NCI-H774 (cell line): ENCODE measurements at places on chromosomes 6 and 20.

DNA sequence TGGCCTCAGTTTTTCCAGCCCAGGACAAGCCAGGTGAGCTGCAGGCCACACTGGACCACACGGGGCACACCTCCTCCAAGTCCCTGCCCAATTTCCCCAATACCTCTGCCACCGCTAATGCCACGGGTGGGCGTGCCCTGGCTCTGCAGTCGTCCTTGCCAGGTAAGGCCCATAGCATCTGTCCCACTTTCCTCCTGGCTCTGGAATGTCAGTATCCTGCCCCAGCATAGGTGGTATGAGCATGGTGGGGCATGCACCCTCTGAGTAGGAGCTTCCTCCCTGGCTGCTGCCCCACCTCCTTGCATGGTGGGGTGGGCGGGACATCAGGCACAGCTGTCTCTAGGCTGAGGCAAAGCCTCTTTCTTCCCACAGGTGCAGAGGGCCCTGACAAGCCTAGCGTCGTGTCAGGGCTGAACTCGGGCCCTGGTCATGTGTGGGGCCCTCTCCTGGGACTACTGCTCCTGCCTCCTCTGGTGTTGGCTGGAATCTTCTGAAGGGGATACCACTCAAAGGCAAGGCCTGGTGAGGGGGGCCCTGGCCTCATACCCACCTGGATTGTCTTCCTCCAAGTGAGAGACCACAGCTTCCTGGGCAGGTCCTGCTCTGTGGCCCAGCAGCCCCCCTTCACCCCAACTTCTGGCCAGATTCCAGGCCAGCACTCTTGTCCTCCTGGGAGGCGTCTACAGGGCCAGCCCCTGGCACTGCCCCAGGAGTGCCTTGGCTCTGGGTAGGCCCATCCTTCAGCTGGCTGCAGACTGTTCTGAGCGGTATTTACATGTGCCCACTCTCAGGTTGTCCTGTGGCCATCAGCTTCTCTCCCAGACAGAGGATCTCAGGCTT lies 9.1 kb downstream of the PI16 start:
- DNase-seq, result no peak

DNA sequence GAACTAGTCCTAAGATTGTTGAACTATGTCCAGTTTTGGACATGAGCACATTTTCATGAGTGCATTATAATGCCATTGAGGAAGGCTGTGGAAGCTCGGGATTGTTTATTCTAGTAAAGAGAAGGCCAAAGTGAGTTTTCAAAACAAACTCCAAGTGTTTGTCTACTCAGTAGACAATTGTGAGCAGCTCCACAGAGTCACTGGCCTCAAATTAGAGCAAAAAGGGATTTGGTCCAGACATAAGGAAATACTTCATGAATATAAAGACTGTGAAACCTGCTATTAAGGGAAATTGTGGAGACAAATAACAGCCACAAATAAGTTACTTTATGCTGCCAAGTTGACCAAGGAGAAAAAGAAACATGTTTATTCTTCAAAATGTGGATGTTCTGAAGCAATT lies 42.6 kb upstream of the PREP start:
- DNase-seq, result no peak

DNA sequence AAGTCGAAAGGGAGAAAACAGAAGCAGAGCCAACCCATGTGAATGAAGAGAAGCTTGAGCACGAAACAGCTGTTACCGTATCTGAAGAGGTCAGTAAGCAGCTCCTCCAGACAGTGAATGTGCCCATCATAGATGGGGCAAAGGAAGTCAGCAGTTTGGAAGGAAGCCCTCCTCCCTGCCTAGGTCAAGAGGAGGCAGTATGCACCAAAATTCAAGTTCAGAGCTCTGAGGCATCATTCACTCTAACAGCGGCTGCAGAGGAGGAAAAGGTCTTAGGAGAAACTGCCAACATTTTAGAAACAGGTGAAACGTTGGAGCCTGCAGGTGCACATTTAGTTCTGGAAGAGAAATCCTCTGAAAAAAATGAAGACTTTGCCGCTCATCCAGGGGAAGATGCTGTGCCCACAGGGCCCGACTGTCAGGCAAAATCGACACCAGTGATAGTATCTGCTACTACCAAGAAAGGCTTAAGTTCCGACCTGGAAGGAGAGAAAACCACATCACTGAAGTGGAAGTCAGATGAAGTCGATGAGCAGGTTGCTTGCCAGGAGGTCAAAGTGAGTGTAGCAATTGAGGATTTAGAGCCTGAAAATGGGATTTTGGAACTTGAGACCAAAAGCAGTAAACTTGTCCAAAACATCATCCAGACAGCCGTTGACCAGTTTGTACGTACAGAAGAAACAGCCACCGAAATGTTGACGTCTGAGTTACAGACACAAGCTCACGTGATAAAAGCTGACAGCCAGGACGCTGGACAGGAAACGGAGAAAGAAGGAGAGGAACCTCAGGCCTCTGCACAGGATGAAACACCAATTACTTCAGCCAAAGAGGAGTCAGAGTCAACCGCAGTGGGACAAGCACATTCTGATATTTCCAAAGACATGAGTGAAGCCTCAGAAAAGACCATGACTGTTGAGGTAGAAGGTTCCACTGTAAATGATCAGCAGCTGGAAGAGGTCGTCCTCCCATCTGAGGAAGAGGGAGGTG lies 38.7 kb downstream of the ZBTB2 start:
- no peak for DNase-seq

DNA sequence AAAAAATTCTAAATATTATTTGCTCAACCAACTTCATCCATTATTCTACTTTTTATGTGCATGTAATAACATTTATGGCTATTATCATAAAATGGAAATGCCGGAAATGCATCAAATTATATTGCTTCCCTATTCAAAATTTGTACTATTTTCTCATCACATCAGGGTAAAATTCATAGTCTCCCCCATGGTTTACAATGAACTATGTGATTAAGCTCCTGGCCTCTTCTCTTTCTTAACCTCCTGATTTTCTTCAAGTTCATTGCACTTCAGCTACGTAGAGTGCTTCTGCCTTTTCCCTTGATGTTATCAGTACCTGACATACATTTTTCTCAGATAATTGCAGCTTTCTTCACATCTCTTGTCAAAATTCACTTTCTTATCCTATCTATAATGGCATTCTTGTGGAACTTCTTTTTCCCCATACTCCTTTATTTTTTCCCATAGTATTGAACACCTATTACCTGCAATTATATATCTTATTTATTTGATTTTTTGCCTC lies 699.1 kb upstream of the ADGRB3 start:
- no peak for DNase-seq

GRCh38 chr6:26570027-26570809 lies 26.5 kb upstream of the ABT1 start:
- DNase-seq, result no peak

GRCh38 chr6:143726015-143726647 lies 48.4 kb downstream of the PHACTR2 start:
- DNase-seq, result no peak

DNA sequence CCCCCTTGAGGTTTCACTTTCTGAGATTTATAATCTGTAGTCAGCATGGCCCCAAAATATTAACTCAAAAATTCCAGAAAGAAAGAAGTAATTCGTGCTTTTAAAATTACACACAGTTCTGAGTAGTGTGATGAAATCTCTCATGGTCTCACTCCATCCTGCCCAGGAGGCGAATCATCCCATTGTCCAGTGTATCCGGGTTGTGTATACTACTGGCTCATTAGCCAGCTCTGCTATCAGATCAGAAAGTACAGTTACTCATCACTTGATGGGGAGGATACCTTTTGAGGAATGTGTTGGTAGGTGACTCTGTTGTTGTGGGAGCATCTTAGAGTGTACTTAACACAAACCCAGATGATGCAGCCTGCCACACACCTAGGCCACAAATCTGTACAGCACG lies 65.2 kb downstream of the CDC5L start:
- no peak for DNase-seq

DNA sequence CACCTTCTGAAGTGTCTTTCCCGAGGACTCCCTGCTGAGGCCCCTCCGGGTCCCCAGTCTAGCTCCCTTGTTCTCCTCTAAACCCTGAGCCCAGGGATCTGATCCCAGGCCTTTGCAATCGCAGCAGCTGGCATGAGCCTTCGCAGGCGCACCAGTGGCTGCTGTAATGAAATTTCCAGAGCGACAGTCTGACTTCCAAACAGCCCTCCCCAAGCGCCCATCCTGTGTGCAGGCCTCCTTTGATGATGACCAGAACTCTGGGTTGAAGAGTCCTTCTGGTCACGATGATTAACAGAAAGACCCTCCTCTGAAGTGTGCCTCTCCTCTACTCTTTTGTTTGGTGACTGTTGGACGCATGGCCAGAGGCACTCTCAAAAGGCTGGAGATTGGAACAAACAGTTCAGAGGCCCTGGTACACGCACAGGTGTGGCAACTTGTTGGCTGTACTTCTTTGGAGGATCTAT lies 89.1 kb upstream of the MPC1 start:
- no peak for DNase-seq

DNA sequence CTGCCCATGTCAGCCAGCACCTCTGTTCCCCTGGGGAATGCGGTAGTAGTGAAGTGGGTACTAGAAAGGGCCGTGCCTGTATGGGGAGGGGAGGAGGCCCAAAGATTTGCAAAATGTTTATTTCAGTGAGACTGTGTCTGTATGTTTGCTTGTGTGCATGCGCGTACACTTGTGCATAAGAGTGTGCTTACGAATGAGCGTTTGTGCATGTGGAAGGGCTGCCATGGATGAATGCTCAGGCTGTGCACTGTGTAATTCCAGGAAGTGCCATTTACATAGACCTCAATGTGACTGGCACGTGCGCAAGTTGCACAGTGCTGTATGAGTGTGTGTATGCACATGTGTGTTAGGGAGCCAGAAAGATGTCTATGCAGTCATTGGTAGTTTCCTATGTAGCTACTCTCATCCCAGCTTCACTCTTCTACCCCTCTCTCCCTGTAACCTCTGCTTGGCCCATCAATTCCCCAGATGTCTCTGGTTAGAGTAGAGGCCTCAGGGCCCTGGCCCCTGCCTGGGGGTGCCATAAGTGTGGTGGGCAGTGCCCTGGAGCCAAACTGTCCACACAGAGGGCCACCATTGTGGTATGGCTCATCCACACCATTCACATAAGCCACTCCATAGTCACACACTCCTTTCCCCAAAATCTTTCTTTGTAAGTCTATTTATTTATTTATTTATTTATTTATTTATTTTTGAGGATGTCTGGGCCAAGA lies 26.8 kb upstream of the SLC22A7 start:
- DNase-seq, result no peak

- no peak for DNase-seq
Observed at GRCh38 chr6:13517116-13517515, 29.7 kb upstream of the GFOD1 start.

DNA sequence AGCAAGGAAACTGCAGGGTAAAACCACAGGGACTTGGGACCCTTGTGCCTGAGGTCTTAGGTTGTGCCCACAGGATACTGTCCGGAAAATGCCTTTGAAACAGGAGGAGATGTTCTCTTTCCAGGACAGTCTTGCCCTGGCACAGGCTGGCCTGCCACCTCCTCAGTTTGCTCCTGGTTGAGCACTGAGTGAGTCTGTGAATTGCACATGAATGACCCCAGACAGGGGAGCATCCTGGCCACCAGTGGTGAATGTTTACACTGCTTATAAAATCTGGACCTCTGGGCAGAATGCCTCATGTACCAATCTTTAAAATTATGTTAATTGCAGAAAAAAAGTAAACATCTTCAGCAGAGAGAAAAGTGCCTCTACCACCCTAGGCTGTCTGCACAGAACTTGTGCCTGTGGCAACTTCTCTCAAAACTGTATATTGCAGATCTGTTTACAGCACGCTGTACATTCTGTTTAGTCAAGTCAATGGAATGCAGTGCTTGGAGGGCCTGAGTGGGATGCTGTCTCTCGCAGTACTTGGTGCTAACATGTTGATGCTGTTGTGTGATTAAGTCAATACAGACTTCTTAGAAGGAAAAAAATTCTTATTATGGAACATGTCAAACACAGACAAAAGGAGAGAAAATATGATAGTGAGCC lies 242.1 kb downstream of the SOD2 start:
- DNase-seq, result no peak

GRCh38 chr20:58926802-58927489 lies 54.1 kb upstream of the NELFCD start:
- DNase-seq, result no peak

GRCh38 chr6:55968926-55969325 lies 93.5 kb upstream of the BMP5 start:
- no peak for DNase-seq

GRCh38 chr6:125722886-125723285 lies 26.5 kb upstream of the HEY2 start:
- no peak for DNase-seq

DNA sequence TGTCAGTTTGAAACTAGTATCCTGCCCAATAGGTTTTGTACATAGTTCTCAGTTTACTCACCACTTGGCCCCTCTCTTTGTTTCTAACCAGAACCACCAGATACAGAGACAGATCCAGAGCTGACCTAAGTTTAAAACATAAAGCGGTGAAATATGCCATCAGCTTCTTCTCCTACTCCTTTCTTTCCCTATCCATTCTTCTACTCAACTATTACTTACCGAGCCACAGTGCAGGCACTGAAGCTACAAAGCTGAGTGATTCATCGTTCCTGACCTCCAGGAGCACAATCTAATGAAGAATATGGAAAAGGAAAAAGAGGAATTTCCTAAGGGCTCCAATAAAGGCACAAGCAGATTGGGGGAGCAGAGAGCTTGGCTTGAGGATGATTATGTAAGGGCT lies 286.0 kb downstream of the FOXC1 start:
- DNase-seq, result no peak

DNA sequence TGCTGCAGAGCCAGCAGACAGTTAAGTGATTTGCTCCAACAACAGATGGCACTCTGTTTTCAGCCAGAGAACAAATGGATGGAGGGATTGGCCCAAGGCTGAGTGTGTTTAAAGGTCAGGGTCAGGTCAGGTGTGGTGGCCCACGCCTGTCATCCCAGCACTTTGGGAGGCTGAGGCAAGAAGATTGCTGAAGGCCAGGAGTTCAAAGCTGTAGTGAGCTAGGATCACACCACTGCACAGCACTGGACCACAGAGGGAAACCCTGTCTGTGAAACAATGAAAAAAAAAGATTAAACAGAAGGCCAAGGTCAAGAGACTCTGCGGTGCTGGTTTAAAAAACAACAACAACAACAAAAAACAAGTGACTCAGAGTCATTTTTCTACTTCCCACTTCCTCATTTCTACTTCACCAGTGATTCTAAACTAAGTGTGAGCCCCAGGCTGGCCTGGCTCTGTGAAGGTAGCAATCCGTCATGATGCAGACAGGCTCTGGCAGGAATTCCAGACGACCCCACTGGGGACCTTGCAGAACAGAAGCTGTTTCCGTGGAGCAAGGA lies 42.5 kb upstream of the ARMC2 start:
- no peak for DNase-seq
